ENCODE measurements at places on chromosomes 3 and 15. TPM values are rescaled to one million over a fixed set of nuclear protein-coding genes. Genes with fewer than 3 reads are reported as not detected.

Gene CSK
- total RNA-seq = 28.1 TPM

Gene CHRNA5
- 3.5 TPM for total RNA-seq

Gene ZNF80
- total RNA-seq = not detected

Gene TMEM207
- total RNA-seq = not detected

Gene TMC3
- total RNA-seq = not detected
